ENCODE measurements at places on chromosomes 5 and 9.

- DNase-seq = no peak
Measured at GRCh38 chr5:84783003-84783402, 398.3 kb upstream of the EDIL3 start.

GRCh38 chr5:90483206-90483605, 8.5 kb downstream of the POLR3G start:
- no peak for DNase-seq

DNA sequence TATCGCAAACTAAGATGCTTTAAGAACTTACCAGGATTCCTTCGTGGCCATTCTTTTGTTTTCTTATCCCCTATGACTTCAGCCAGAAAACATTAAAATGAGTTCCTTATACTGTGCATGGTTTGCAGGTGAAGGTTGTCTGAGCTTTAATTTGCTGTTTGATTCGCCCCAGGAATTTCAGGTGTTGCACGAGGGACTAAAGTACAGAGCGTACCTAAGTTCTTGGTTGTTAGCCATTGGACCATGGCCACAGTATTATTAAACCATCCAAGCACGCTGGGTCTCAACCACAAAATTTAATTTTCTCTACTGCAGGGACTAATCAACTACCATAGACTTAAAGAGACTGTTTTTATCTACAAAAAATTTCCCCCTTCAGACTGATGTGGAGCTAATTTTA, 208.4 kb upstream of the MPDZ start:
- DNase-seq = no peak

GRCh38 chr5:169412831-169413230, 111.9 kb upstream of the SLIT3 start:
- DNase-seq = no peak

DNA sequence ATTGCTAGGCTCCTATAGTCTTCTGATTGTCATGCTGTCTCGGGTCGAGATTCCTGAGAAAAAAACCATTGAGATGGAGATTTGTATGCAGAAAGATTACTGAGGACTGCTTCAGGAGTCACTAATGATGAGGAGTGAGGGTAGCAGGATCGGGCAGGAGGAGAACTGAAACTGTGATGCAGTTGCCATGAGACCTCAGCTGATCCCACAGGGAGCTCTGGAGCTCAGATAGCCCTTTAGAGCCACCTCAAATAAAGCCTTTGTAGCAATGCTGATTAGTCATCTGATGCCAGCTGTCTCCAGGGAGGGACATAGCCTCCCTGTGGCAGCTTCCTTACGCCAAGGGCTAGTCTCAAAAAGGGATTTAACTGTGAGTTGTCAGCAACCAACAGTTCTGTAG, 256.9 kb downstream of the DMAC1 start:
- DNase-seq = no peak

- no peak for DNase-seq
Measured at GRCh38 chr9:70455993-70456704, 41.7 kb upstream of the KLF9 start.

DNA sequence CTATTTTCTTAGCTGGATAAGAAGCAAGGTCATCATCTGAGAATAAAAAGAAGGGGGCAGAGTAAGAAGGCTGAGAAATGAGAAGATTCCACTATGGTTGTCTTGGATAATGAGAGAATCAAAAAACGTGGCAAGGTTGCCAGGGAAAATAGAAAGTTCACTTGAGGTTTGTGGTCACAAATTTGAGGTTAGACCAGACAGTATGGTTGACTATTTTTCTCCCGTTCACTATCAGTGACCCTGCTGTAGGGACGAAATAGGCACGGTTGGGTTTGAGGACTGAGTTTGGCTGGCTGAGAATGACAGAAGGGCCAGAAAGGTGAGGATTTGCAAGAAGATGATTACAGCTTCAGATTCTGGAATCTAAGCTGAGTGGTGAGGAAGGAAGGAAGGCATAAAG, 266.0 kb upstream of the ZNF462 start:
- DNase-seq = no peak

GRCh38 chr5:151002250-151002649, 18.1 kb upstream of the GPX3 start:
- DNase-seq = no peak

DNA sequence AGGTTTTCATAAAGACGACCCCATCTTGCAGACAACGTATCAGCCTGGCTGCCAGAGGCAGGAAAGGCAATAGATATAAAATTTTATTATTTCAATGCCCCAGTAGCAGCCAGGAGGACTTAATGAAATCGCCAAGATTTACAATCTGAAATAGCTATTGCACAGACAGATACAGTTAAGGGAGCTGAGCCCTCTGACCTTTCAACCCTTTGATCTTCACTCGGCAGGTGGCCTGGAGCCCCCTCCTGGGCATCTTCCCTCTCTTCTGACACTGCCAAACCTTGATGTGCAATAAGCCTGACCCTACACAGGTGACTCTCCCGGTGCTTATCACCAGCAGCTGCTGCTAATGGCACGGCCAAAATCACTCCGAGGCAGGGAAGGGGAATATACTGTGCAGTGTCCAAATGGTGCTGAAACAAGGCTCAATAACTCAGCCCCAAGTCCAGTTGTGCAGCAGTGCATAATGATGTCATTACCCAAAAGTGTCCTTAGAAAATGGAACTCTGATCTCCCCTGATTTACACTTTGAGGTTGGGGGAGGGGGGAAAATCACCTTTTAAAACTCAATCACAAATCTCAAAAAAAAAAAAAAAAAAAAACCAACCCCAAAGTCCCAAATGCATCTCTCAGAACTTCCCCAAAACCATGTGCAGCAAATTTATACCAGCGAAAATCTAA, 242.0 kb downstream of the CRB2 start:
- no peak for DNase-seq

GRCh38 chr9:124271660-124272059, 13.9 kb downstream of the NEK6 start:
- DNase-seq = no peak

DNA sequence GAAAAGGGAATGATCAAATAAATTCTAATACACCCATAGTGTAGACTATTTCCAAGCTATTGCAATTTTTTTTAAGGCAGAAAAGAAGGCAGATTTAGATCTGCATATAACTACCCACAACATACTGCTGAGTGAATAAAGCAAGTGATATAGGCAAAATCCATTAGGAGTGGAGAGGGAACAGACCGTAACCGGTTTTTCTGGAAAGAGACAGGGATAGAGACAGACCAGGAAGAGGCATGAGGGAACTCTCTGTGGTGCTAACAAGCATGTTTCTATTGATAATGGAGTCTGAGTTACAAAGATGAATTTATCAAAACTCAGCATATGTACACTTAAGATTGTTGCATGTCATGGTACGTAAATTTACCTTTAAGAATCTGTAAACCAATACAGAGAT, 14.5 kb downstream of the ZDHHC21 start:
- no peak for DNase-seq

- DNase-seq = no peak
Measured at GRCh38 chr5:35096216-35096615, 48.5 kb upstream of the AGXT2 start.

DNA sequence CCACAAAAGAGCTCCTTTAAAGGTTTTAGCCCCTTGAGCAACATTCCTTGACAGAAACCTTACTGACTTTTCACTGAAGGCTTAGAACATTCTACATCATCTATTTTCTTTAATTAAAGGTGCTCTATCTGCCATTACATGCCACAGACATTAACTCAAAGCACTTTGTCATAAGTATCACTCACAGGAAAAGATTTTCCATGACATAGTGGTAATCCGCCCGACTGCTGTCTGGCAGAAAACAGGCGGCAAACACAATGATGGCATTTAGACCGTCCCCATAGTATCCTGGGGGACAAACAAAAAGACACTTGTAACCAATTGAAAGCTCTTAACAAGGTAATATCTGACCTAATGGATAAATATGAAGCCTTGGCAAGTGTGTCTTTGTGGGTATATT, 126.2 kb upstream of the PCA3 start:
- DNase-seq = no peak

DNA sequence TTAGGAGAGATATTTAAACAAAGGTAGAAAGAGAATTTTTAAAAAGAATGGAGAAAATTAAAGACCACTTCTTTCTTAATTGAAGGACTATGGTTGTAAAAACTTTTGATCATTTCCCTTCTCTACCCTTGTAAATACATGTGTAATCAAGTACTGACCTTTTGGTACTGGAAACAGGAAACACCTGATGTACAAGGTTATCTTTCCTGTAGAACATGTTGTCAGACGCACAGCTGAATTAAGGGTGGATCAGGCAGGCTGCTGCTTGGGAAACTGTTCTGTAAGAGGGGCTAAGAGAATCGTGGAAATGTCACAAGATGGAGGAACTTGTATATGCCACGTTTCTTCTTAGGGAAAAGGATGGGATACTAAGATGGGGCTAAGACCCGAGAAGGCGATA, 341.6 kb downstream of the ZNF608 start:
- DNase-seq = no peak

GRCh38 chr5:147203213-147203612, 31.6 kb upstream of the STK32A start:
- no peak for DNase-seq

DNA sequence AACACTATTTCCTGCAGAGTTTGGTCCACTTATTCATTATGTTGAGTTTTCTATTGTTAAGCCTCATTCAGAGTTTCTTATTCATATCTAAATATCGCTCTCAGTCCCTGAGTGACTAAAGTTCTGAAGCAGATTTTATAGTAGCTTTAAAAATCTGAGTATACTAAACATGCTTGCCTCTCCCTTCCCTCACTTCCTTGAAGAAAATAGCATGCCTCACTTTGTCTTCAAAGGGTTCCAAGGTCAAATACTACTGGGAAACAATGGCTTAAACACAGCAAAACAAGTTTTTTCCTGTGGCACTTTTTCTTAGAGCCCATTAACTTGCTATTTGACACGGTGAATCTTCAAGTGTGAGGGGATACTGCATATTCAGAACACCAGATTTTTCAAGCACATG, 41.1 kb upstream of the DAB2 start:
- no peak for DNase-seq

DNA sequence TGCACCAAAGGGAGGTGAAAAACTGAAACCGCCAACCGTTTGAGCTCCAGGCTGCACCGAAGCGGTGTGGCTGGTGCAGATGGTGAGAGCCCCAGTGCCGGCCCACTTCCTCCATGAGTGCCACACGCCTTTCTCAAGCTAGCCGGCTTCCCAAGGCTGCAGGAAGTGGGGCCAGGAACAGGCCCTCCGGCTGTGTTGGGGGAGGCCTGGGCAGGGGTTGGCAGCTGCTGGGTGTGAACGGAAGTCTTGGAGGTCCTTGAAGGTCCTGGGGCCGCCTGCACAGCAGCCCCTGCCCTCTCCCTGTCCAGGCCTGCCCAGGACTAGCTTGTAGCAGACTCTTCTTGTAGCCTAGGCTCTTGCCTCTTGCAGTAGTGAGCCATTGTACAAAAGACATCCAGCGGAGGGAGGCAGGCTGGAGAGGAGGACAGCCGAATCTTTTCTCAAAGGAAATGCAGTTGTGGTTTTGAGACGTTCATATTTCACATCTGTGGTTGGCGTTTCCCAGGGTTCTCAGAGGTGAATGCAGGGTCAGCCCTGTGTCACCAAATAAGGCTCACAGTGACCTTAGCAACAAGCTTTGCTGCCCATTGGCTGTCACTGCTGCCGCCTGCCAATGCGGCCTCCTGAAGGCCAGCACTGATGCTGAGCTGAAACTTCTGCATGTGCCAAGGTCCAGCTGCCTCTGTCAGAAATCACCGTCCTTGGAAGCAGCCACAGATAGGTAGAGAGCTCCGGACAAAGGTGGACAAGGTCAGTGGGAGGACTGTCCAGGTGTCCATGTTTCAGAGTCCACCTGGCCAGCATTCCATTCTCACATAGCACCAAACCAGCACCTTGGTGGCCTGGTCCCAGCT, 23.9 kb downstream of the IRF1 start:
- DNase-seq = peak; percentile 79

DNA sequence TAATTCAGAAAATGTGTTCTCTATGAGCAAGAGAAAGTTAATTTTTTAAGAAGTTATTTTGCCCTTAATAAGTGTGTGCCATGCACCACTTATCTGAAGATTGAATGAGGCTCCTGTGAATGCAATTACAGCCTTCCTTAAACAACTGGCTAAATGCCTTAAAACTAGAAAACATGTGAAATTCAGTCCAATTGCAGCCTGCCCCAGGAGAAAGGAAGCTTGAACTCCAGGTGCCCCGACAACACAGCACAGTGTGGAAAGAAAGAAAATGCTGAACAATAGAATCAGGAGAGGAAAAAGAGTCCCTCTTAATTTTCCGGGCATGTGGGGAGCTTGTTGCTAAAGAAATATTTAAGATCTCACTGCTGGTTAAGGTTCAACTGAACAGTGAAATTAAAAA, 8.8 kb downstream of the LHFPL2 start:
- DNase-seq = no peak

DNA sequence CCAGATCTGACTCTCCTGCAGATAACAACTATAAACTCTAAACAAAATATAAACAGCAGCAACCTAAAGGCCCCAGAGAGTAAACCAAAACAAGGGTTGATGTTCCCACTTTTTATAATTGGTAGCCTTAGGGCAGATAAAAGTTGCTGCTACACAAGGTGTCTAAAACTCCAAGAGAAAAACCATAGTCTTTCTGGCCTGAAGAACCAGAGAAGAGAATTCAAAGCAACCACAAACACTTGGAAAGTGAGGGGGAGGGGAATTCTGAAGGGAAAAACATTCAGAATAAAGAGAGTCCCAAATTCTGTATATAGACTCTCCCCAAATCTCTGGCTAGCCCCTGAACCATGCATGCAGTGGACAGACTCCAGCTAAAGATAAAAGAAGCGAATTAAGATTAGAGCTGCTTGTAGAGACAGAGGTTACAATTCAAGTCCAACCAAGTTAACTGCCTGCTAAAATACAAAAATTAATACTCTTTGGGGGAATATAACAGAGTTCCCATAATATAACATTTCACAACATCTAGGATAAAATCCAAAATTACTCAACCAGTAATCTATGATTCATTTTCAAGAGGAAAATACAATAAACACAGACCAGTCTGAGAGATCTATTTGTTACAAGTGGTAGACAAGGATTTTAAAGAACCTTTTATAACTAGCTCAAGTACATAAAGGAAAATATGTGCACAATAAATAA, 37.5 kb upstream of the RGMB start:
- DNase-seq = no peak

DNA sequence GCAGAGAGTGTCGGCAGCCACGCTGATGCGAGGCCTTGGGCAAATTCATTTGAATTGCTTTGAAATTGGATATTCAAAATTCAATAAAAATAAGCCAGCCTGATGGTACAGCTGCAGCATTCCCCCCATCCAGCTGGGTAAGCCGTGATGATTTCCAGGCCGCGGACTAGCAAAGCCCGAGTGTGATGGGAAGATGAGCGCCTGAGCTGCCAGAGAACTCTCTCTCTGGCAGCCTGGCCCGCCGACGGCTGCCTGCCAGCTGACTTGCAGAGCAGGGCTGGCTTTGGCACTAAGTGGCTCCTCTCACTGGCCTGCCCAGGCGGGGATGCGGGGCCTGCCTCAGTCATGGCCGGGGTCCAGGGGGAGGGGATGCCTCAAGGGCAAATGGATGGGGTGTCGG, 268.3 kb upstream of the WWC1 start:
- no peak for DNase-seq

DNA sequence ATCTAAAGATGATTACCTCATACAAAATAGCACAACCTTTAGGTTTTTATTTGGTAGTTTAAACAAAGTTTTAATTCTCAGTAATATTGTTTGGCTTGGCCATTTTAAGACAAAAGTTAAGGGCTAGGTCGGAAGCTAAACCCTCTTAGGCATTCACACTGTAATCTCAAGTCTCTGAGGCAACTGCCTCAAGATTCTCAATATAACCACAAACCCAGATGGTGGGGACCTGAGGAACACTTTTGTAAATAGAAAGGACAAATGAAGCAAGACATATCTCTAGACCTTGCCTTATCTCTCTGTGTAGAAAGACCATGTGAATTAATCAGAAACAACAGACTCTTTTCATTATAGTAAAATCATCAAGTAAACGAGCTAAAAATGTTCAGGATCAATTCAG, 500.2 kb upstream of the CDH6 start:
- DNase-seq = no peak

Data from CMK (cell line).